NCI-H1930 (cell line): ENCODE measurements at places on chromosomes 2 and 18.

GRCh38 chr2:216059233-216059834 lies 22.3 kb downstream of the PECR start:
- DNase-seq, result no peak

DNA sequence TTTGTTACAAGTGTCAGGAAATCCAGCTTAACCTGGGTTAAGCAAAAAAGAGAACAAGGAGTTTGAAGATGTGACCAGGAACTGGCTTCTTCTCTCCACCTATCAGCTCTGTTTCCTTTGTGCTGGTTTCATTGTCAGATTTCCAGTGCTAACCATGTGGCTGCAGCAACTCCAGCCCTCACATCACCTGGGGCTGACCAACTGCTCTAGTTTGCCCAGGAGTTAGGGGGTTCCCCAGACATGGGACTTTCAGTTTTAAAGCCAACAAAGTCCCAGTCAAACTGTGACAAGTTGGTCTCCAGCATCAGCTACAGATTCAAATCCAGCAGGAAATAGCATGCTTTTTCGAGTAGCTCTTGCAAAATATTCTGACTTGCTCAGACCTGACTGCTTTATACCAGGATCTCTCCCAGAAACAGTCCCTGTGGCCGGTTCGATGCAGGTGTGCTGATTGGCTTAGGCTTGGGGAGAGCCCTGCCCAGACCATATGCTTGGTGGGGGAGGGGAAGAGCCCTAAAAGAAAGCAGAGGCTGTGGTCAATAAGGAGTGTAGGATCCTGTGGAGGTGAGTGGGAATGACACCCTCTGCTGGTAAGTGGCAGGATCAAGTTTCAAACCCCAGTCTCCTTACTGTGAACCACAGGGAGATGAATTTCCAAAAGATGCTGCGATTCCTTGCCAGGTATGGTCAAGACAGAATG lies 49.5 kb downstream of the KCNE4 start:
- no peak for DNase-seq

GRCh38 chr2:51758081-51758480 lies 726.1 kb upstream of the NRXN1 start:
- DNase-seq, result no peak

DNA sequence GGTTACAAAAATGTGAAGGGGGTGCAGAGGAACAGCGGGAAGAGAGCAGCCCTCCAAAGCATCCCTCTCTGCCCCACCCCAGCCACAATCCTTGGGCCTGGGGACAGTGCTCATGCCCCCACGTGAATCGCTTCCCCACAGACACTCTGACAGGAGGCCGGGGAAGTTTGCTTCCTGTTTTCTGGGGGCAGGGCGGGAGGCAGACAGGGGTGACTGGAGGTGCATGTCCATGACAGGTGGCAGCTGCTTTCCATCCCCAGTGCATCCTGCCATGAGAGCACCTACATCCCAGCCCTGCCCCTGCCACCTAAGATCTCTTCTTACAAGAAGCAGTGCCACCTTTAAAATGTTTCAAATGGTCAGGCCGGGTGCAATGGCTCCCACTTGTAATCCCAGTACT lies 47.2 kb upstream of the UBE2F start:
- no peak for DNase-seq

GRCh38 chr2:66633631-66634030 lies 198.7 kb downstream of the MEIS1 start:
- no peak for DNase-seq

DNA sequence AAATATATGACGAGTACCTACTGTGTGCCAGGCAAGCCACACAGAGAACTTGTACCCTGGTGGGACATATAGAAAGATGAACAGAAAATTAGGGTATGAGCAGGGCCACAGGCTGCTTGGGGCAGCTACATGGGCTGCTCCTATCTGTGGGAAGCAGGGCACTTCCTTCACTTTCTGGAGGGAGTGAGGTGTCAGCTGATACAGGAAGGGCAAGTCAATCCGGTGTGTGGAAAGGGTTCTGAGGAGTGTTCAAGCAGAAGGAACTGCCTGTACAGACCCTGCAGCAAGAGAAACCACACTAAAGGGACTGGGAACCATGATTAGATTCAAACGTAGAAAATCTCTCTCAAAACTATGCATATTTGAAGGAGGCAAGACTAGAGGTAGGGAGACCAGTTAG lies 58.6 kb upstream of the BCL11A start:
- DNase-seq, result no peak

DNA sequence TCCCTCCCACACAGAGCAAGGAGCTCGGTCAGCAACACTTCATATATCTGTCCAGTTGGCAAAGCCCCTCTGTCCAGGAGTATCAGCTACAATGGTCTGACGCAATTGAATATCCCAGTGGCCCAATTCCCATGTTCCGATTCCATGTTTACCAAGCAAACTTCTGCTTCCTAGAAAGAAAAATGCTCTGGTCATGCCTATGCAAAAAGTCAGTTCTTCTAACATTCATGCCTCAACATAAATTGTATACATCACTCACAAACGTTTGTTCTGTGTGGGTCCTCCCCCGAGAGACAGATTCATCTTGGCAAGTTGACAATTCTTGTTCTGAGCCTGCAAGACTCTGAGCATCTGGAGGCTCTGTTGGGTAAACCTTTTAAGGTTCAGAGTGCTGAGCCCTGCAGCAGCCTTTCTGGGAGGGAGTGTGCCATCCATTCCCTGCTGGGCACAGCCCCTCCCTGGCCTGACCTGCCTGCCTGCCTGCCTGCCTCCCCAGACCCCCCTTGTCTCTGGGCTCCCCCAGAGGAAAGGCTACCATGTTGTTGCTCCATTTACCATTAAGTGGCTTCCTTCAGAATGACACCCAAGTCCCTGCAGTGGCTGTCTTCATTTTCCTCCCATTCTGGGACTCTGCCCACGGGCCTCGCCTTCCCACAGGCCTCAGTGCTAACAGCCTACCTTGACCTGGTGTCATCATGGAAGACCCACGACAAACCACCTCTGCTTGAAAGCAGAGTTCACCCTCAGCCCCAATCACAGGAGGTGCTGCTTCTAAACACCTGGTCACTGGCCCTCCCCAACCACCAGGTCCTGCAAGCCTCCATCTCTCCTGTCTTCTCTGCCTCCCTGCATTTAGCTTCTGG lies 37.6 kb upstream of the TAF1B start:
- DNase-seq, result no peak

- DNase-seq, result no peak
Measured at GRCh38 chr2:45280794-45281193, 271.5 kb upstream of the SIX2 start.

DNA sequence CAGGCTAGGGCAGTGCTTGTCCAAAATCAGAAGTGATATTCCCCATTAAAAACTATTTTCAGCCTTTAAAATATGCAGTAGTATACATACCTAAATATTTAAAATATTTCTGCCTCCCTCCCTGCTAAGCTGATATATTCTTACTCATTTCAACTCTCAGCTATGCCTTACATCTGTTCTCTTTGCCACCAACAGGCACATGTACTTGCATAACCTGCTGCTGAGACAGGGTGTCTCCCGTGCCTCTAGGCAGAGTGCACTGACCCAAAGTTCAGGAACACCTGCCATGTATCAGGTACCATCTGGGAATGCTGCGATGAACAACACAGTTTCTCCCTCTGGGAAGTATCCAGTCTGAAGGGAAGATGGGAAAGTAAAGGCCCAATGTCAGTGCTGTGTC lies 91.7 kb downstream of the STK39 start:
- DNase-seq, result no peak

GRCh38 chr2:98937906-98938305 lies 1.9 kb upstream of the CRACDL start:
- DNase-seq, result no peak

GRCh38 chr18:7926526-7926925 lies 359.4 kb downstream of the PTPRM start:
- peak; percentile 66 for DNase-seq

GRCh38 chr2:10005461-10006235 lies 37.7 kb upstream of the KLF11 start:
- no peak for DNase-seq

DNA sequence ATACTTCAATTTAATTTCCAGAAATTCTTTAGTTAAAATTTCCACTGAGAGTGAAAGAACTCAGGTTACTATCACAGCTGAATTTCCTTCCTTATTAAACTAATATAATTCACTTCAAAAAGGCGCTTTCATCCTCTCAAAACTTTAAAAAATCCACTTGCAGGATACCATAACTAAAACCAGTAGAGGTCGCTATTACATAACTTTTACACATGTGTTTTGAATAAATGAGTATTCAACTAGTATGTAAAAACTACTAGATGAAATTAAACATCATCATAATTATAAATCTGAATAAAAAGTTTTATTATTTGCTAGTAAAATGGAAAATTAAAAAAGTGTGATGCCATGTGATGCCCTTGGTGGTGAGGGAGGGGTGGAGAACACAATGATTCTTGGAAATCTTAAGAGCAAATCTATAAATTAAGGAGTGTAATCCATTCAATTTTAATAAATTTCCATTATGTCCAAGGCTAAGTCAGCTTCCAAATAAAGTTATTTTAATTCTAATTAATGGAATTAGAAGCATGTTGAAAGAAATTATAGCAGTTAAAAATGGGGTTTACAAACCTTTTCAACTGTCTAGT lies 61.4 kb downstream of the SOS1 start:
- DNase-seq, result no peak

DNA sequence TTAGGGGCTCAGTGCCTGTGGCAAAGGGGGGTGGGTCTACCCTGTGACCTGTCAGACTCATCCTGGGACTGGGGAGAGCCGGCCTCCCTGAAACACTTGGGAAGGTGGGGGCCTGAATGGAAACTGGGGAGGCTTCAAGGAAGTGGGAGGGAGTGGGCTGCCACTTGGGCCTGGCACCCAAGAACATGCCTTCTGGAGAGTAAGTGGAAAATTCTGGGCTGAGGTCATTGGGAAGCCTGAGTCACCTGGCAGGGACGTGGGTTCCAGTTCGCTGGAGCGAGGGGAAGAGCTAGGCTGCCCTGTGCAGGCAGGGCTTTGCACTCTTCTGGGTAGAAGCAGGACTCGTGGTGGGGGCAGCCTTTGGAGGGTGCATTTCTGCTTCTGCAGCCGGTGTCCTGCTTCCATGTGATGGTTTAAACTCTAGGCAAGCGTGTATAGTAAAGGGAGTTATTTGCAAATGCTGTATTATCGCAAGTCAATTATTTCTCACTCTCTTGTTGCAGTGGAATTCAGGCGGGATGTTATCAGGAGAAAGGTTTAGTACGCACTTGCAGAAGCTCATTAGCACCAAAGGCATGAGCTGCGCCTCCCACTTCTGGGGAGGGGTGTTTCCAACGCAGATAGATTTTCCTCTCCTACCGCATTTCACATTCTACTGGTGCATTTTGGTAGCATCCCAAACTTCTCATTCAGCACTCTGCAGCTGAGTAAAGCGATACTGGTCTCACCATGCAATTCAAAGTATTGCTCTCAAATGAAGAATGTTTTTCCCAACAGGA lies 3.8 kb downstream of the LRRFIP1 start:
- no peak for DNase-seq

GRCh38 chr18:49988101-49988500 lies 174.8 kb upstream of the ACAA2 start:
- no peak for DNase-seq

DNA sequence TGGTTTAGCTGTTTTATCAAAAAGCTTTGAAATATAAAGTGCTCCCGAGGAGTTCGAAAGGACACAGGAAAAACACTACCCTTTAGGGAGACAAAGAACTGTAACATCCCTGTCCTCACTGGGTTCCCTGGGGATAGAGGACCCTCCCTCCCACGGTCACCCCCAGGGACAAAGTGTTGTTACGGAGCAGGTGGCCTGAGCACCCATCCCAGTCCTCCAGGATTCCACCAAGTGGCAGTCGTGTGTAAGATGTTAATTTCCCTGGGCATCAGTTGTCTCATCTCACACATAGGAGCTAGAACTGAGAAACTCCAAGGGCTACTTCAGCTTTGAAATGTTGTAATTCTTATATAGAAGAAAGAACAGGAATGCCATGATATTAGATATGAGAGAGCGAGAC lies 137.7 kb downstream of the ALK start:
- DNase-seq, result no peak

DNA sequence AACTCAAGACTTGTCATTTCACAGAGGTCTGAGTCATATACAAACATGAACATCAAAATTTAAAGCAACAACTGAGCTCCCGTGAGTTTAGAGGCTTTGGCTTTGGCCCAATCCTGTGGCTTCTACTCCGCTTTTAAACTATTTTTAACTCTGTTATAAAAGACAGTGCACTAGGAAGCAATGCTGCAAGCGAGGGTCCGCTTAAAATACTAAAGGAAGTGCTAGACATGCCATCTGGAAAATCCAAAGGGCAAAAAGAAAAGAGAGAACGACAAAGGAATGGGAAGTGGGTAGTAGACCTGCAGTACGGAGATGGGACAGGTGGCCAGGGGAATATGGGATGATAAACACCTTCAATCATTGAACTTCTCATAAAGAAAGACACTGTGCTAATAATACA lies 37.4 kb upstream of the MYT1L start:
- no peak for DNase-seq

- no peak for DNase-seq
Measured at GRCh38 chr18:77177009-77177408, 44.4 kb upstream of the MBP start.

GRCh38 chr2:47056868-47057686 lies 98.0 kb downstream of the STPG4 start:
- no peak for DNase-seq

DNA sequence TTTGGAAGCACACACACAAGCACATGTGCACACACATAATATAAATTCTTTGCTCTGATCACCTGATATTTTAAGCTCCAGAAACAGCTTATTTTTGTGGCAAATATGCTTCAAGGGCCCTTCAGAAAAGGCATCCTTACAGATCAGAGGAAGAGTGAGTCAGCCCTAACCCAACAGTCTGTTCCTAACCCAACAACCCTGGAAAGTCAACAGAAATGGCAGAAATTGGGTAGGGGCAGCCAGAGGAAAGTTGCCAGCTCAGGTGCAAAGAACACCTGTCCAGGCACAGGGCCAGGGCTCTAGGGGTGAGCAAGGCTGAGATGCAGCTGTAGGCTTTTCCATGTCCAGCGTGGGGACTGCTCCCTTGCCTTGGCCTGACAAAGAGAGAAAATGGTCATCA lies 6.4 kb upstream of the NCKAP5 start:
- no peak for DNase-seq

- DNase-seq, result no peak
Measured at GRCh38 chr18:74377776-74378175, 62.1 kb downstream of the C18orf63 start.

DNA sequence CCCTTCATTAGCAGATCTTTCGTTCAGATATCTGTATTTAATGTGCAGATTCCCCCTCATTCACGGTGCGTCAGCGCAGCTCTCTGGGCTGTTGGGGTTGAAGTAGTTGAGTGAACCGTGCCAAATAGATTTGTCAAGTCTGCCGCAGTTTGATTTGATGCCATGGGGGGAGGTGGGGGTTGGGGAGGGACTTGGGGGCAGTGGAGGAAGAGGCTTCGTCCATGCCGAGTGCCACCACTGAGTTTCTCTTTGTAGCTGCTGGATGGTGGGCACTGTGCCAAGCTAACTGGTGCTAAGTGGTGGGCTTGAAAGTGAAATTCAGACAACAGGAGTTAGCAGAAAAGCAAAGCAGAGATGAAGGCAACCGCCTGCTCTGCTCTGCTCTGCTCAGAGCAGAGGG lies 47.9 kb downstream of the NRP2 start:
- DNase-seq, result no peak

- DNase-seq, result no peak
Measured at GRCh38 chr18:57433482-57433881, 1.7 kb upstream of the ONECUT2 start.

- DNase-seq, result no peak
Measured at GRCh38 chr18:77144451-77145118, 12.0 kb upstream of the MBP start.

- DNase-seq, result no peak
Measured at GRCh38 chr2:238518172-238518820, 91.6 kb downstream of the ASB1 start.

GRCh38 chr2:100243631-100244030 lies 78.7 kb downstream of the LONRF2 start:
- DNase-seq, result no peak
